ENCODE measurements at places on chromosomes 5 and 9. TPM values are rescaled to one million over a fixed set of nuclear protein-coding genes. Genes with fewer than 3 reads are reported as not detected.
A peak's percentile ranks its signal among the peaks of the same experiment; 100 is the strongest.

DNA sequence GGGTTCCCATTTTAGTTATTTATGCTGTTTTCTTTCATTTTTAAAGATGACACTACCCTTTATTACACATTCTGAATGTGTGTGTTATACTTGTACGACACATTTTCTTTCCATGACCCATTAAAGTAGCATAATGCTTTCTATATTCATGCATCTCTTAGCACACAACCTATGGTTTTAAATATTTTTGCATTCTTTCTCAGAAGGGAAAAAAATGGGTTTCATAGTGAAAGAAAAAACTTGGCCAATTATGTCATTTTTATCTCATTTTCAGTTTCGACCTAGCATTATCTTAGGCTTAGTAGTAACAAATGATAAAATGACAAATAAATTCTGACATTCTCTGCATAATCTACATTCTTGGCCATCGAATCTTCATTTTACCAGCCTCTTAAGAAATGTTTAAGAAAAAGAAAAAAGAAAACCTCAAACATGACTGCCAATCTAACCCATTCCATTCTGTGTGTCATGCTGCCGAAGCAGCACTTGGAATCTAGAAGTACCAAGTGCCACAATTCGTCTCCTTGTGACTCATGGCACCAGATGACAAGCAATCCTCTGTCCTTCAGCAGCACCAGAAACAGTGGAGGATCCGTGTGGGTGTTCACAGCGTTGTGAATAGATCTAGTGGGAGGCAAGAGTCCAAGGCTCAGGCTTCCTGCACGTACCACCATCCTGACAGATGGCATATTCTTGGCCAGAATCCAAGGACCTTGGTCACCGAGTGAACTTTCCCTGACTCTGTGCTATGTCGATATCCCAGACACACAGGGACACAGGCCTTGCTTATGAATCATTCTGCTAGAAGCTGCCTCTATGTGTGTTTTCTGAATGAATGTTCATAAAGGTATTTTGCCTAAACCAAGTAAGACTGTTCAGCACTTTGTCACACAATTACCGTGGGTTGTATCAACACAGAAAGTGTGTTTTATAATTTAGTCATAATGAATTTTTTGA lies 502.7 kb downstream of the NR2F1-AS1 start:
- no peaks in the 10 kb centered on the region for H3K27me3 ChIP-seq
- no peak for DNase-seq
- H3K36me3 ChIP-seq, result no peaks in the 10 kb centered on the region

DNA sequence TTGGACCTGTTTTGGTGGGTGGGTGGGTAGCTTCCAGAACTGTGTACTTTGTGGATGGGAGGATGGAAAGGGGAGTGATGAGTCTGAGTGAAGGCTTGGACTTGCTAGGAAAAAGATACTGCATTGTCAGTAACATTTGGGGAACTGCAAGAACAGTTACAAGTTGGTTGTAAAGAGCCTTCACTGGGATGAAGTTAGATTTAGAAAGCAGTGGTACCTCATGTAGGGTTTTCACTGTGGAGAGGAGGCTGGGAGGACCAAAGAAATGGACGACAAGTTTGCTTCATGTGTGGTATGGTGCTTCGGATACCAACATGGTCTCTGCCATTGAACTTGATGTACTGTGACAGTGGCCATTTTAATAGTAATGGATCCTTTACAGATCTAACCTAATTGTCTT lies 50.3 kb downstream of the RAD23B start:
- H3K36me3 ChIP-seq, result peaks cover 6% of the 10 kb centered on the region
- DNase-seq, result no peak
- no peak overlapping the region for H3K27ac ChIP-seq
- H3K4me1 ChIP-seq, result no peaks in the 10 kb centered on the region

DNA sequence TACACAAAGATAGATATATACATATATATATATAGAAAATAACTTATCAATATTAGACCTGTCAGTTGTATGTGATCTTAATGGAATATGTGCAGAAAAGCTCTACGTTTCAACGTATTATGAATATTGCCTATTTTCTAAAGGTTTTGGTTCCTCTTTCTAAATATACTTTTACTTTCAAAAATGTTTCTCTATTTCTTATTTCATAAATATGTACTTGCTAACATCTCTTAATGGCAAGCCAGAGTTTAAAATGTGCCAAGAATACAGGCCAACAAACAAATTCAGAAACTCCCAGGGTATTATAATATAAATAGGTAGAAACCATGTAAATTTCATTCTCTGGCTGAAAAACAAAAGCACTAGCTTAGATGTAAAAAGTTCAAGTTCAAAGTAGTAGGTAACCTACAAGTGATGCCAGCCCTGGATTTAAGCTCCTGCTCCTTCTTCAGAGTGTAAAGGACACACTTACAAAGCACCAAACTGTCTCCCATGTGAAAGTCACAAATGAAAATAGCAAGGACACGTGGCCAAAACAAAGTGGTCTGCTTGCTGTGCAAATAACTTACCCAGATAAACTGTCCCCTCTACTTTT lies 685.1 kb upstream of the DMAC1 start:
- H3K27ac ChIP-seq, result no peak overlapping the region
- no peak for DNase-seq
- H3K4me1 ChIP-seq, result no peaks in the 10 kb centered on the region
- H3K36me3 ChIP-seq, result no peaks in the 10 kb centered on the region

GRCh38 chr5:28576022-28576421 lies 1537.6 kb upstream of the CDH9 start:
- no peaks in the 10 kb centered on the region for H3K27me3 ChIP-seq
- H3K4me3 ChIP-seq, result no peak overlapping the region
- no peaks in the 10 kb centered on the region for H3K36me3 ChIP-seq
- H3K4me1 ChIP-seq, result no peaks in the 10 kb centered on the region
- H3K27ac ChIP-seq, result no peak overlapping the region

DNA sequence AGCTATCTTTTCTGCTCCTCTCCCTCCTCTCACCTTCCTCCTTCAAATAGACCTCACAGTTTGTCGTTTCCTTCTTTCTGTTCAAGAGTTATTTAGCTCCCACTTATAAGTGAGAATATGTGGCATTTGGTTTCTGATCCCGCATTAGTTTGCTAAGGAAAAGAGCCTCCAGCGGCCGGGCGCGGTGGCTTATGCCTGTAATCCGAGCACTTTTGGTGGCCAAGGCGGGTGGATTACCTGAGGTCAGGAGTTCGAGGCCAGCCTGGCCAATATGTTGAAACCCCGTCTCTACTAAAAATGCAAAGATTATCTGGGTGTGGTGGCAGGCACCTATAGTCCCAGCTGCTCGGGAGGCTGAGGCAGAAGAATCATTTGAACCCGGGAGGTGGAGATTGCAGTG lies 2101.6 kb downstream of the MAT2B start:
- no peaks in the 10 kb centered on the region for H3K4me1 ChIP-seq
- H3K27me3 ChIP-seq, result no peaks in the 10 kb centered on the region
- no peak overlapping the region for H3K27ac ChIP-seq
- no peaks in the 10 kb centered on the region for H3K36me3 ChIP-seq
- H3K4me3 ChIP-seq, result no peak overlapping the region

- peaks cover 71% of the 10 kb centered on the region for H3K36me3 ChIP-seq
- no peak overlapping the region for H3K4me3 ChIP-seq
- no peaks in the 10 kb centered on the region for H3K27me3 ChIP-seq
- no peaks in the 10 kb centered on the region for H3K4me1 ChIP-seq
Observed at GRCh38 chr9:92649007-92649406, 20.9 kb downstream of the IPPK start.

DNA sequence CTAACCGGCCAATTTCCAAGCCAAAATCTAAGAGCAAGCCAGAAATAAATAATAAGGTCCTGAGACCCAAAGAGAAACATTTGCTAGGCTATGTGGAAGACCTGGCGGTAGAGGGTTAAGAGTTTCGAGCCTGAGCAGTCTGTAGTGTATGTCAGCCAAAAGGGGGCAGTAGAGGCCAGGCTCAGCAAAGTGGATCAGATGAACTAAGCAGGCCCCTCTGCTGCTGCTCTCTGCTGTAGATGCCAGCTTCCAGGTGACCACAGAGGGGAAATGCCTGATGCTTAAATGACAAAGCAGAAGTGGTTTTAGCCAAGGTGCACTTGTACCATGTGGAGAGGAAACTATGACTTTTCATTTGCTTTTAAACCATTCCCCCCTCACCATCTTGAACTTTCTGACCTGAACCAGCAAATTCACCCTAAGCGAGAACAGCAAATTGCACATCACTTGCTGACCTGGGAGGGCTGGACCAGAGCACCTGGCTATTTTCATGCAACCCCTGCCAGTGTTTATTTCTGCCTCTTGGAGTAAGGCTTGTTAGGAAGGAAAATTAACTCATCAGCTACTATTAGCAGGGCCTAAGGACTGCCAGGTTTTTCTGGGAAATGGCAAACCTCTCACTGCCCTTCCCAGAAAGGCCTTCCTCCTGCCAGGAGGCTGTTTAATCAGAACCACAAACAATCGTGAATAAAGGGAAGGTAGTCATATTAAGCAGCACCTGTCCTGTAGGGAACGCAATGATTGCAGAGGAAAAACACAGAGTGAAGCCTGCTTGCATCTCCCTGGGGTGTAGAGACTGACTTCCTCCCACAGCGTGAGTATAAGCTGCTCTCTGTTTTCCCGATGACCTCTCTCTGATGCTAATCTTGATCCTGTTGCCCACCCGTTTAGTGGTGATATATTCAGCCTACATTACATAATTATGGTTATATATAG lies 818.2 kb downstream of the TLR4 start:
- no peak overlapping the region for H3K27ac ChIP-seq
- no peaks in the 10 kb centered on the region for H3K4me1 ChIP-seq
- no peaks in the 10 kb centered on the region for H3K27me3 ChIP-seq
- no peak overlapping the region for H3K4me3 ChIP-seq

DNA sequence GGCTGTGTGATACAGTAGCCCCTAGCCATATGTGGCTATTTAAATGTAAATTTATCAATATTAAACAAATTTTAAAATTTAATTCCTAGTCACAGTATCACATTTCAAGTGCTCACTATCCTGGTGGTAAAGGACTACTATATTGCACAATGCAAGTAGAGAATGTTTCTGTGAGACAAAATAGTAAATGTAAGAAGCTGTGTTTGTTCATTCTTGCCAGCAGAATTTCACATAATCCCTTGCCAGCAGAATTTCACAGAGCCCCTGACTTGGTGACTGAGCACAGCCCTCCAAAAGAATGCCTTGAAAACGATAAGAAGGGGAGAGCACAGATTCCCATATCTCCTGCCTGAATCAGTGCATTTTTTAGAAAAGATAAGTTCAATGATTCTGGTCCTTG lies 75.9 kb upstream of the SELENOP start:
- H3K4me1 ChIP-seq, result no peaks in the 10 kb centered on the region
- H3K27me3 ChIP-seq, result no peaks in the 10 kb centered on the region
- no peak overlapping the region for H3K27ac ChIP-seq
- no peak for DNase-seq

DNA sequence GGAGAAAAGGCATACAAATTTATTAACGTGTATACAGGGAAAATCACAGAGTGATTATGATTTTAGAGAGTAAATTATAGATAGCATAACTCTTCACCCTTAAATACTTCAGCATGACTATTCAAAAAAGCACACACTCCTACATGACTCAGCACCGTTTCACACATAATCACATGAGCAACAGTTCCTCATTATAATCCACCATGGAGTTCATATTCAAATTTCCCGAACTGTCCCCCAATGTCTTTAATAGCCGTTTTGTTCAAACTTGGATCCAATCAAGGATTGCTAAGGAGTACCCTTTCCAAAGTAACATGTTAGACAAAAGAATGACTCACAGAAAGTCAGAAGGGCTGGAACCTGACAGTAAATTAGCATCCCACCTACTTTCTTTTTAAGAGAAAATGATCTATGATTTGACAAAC lies 32.1 kb downstream of the RAPGEF1 start:
- DNase-seq, result no peak
- no peaks in the 10 kb centered on the region for H3K36me3 ChIP-seq
- no peaks in the 10 kb centered on the region for H3K27me3 ChIP-seq
- H3K27ac ChIP-seq, result no peak overlapping the region

GRCh38 chr5:106633825-106634224 lies 1036.9 kb downstream of the EFNA5 start:
- no peak overlapping the region for H3K27ac ChIP-seq
- H3K27me3 ChIP-seq, result no peaks in the 10 kb centered on the region
- H3K36me3 ChIP-seq, result no peaks in the 10 kb centered on the region
- H3K4me3 ChIP-seq, result no peak overlapping the region
- DNase-seq, result no peak

- no peaks in the 10 kb centered on the region for H3K36me3 ChIP-seq
- H3K27me3 ChIP-seq, result no peaks in the 10 kb centered on the region
- peak overlapping the region; percentile 70 for H3K4me3 ChIP-seq
- peaks cover 18% of the 10 kb centered on the region for H3K4me1 ChIP-seq
Observed at GRCh38 chr5:151079838-151080612, 809 bp downstream of the TNIP1 start.

GRCh38 chr5:137372773-137373160 lies 126.4 kb downstream of the SPOCK1 start:
- H3K4me1 ChIP-seq, result no peaks in the 10 kb centered on the region
- no peak overlapping the region for H3K4me3 ChIP-seq
- no peak for DNase-seq
- H3K36me3 ChIP-seq, result no peaks in the 10 kb centered on the region

DNA sequence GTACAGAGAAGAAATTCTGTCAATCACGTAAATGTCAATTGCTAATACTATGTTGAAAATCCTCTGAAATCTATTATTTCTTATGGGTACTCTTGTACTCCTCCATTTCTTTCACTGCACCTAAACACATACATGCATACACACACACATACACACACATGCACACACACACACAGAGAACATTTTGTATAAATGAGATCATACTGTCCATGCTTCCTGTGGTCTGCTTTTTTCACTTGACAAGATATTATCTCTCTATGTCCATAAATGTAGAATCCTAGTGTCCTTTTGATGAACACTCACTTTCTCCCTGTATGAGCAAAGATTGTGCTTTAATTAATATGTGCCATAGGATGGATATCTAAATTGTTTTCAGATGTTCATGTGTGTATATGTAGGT lies 32.7 kb upstream of the TLR4 start:
- no peak overlapping the region for H3K27ac ChIP-seq
- no peaks in the 10 kb centered on the region for H3K36me3 ChIP-seq
- no peak overlapping the region for H3K4me3 ChIP-seq
- no peak for DNase-seq

DNA sequence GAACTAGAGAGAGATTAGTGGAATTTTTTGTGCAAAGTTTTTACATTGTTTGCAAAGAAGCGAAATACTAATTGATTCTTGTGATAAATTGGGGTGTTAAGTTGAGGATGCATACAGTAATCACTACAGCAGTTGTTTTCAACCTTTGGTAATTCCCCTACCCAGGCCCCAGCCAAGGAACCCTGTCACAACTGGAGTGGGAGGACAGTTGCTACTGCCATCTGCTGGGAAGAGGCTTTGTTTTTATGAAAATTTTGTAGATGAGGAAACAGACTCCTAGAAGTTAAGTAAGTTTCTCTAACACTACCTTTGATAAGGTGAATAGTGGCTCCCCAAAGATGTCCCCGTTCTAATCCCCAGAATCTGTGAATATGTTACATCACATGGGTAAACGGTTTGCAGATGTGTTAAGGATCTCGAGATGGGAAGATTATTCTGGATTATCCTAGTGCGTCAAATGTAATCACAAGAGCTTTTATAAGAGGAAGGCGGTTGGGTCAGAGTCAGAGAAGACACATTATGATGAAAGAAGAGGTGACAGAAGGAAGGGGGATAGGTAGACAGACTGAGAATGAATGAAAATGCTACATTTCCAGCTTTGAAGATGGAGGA lies 34.0 kb upstream of the PPP1R2B start:
- H3K27me3 ChIP-seq, result no peaks in the 10 kb centered on the region
- no peaks in the 10 kb centered on the region for H3K4me1 ChIP-seq
- no peak overlapping the region for H3K27ac ChIP-seq

Gene AQP3
- total RNA-seq, result 85.7 TPM

Gene RECK
- total RNA-seq, result 10.9 TPM

Gene PCDHA4
- not detected for total RNA-seq

Gene TAF11L10
- not detected for total RNA-seq

Gene MARCOL
- total RNA-seq, result not detected

Gene CCL27
- not detected for total RNA-seq
